DMS53 (cell line): ENCODE measurements at places on chromosomes 12 and 14.

- no peak for DNase-seq
Observed at GRCh38 chr12:2258025-2258424, 205.2 kb downstream of the CACNA1C start.

DNA sequence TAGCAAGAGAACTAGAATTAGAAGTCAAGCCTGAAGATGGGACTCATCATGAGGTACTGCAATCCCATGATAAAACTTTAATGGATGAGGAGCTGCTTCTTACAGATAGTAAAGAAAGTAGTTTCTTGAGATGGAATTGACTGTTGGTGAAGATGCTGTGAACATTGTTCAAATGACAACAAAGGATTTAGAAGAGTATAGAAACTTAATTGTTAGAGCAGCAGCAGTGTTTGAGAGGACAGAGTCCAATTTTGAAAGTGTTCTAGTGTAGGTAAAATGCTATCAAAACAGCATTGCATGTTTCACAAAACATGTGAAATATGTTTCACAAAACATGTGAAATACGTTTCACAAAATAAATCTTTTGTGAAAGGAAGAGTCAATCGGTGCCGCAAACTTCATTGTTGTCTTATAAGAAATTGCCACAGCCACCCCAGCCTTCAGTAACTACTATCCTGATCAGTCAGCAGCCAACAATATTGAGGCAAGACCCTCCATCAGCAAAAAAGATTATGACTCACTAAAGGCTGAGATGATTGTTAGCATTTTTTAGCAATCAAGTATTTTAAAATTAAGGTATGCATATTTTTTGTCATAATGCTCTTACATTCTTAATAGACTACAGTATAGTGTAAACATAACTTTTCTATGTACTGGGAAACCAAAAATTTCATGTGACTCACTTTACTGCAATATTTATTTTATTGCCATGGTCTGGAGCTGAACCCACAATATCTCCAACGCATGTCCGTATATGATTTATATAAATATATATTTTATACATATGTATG lies 173.4 kb upstream of the BMP4 start:
- DNase-seq = no peak

- DNase-seq = peak; percentile 67
Observed at GRCh38 chr12:34033628-34034296, 11.5 kb downstream of the ALG10 start.

GRCh38 chr12:78121969-78122610 lies 291.4 kb downstream of the NAV3 start:
- no peak for DNase-seq

DNA sequence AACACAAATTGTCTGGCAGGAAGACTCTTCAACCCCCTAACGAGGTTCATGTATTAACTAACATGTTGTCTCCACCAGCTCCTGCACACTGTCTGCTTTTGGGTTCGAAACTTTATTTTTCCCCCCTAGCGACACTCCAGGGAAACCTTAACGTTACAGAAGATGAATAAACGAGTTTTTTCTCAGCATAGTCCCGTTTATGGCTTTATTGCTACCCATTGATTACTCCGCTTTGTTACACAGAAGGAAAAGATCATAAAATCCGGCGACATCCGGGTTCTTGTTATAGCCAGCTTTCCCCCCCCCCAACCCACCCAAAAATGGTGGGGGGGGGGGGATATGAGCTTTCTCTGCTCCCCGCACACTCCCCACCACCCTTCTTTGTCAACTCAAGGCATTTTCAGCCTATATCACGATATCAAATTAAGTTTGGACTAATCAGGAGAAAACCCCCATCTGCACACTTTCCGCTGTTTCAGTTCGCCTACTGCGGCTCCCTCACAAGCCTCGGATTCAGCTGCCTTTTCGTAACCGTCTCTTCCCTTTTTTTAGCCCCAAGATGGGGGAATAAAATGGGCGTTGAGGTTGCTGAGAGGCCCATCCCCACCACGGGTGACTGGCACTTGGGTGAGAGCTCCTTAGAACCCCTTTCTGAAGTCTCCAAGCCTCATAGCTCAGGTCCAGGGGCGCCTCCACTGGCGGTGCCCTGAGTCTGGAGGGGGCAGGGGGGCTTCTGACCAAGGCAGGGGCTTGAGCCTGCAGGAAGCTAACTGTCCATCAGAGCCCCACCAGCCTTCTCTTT lies 1.4 kb upstream of the HOXC6 start:
- no peak for DNase-seq

- no peak for DNase-seq
Observed at GRCh38 chr12:98485792-98486340, 29.5 kb upstream of the TMPO start.

DNA sequence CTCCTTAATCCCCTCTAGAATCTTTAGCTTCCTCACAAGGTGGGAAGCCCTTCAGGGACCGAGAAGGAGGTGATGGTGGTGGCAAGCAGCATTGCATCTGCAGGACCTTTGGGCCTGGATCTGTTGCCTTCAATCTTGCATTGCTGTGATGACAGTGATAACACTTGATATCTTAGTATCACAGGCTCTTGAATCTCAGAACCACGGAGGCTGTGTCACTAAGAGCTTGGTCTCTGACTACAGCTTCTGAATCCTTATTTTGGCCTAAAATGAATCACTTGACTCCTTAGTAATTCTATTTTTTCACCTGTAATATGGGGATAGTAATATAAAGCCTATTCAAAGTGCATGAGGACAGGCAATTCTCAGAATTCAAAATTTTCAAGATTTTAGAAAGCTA lies 8.9 kb upstream of the AMN1 start:
- DNase-seq = no peak

- no peak for DNase-seq
Observed at GRCh38 chr14:99744199-99744872, 48.9 kb upstream of the EML1 start.

- no peak for DNase-seq
Observed at GRCh38 chr12:89211456-89211855, 140.8 kb downstream of the DUSP6 start.

DNA sequence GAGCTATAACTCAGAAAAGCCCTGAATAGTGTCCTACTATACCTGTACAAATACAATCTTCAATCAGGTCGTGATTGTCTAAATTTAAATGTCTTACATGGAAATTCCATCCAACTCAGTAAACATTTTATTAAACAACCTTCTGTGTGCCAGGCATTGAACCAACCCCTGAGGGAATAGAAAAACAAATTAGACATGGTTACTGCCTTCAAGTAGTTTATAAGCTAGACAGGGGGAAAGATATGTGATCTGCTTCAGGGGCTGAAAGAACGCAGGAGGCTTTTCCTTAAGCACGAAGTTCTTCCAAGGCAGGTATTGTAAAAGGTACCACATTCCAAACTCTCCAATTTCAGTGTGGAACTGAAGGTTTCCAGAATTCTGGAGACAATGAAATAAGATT lies 39.7 kb upstream of the STAB2 start:
- DNase-seq = no peak

DNA sequence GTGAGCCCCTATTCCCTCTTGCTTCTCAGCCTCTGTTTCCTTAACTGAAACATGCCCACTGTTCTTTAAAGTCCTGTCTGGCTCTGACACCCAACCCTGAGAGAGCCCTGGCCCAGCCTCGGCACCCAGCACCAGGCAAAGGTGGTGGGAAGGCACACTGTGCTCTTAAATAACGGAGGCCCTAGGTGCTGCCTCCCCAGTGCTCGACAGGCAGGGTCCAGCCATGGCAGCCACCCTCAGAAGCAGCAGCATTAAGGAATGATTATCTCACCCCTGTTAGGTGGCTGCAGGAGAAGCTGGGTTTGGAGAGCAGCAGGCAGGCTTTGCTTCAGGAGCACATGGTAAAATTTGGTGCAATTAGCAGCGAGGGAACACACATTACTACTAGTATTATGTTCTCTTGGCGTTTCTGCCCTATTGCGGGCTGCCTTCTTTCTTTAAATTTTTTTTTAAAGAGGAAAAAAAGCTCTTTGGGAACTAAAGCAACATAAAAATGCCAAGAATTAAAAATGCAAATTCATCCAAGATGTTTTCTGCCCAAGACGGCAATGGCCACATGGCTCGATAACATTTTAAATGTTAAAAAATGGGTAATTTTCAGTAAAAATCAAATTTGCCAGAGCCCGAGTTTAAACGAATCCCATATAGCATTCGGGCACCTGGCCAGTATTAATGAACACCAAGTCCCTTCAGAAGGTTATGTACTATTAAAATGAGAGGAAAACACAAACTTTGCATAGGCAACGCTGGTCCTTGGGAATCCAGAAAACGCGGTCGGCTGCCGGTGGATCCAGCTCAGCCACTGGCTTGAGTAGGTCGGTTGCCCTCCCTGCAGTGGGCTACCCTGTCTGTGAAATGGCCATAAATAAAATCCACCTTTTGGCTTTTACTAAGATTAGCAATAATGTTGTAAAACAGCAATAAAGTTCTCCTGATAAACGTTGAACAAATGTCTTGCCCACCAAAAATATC lies 152.2 kb downstream of the BCL11B start:
- DNase-seq = no peak

DNA sequence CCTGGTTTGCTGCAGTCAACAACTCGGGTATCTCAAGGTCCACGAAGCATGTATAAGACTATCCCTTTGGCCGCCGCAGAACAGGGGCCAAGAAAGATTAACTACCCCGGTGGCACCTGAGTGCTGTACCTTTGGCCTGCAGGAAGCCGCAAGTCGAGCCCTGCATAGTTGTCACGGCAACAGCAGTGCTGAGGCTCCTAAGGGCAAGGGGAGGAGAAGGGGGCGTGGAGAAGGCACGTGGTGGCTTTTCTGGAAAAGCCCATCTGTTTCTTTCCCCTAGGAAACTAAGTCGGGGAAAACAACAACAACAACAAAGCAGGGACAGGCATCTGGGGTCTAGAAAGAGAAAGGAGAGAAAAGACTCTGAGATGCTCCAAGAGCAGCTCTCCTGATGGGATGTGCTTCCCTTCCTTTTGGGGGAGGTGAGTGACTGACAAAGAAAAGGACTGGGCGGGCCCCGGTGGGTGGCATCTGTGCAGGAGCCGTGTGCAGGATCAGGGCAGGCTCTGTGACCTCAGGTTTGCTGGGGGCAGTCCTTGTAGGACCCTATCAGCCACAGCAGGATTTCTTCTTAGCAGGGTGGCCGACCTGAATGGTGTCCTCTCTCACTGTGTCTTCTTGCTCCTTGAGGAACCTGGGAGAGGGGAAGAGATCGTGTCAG lies 123.9 kb downstream of the PRMT8 start:
- DNase-seq = peak; percentile 70

DNA sequence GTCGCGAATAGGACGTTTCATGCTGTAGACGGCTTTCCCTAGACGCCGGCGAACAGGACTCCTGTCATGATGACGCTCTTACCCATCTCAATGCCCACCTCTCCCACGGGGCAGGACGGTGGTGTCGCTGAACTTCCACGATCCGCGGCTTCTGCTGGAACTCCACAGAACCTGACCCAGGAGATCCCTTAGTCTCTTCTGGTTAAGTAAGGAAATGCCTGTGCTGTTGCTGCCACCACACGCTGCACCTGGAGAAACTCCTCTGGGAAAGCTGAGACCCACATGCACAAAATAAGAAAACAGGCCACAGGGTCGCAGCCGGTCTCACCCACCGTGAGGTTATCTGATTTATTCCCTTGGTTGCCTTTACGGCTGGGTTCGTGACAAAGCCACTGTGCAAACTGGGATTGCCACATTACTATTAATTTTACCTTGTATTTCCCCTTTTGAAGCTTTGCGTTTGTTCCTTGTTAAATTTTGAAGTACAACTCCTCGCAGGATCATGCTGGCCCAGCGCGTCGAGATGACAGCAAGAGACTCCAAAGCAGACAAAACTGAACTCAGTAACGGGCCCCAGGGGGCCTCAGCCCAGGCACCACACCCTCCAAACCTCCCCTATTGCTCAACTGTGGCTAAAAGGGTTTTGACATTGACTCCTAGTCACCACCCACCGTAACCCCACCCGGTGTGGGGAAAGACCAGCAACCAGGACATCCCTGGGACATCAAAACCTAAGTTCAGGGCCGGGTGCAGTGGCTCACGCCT lies 9.2 kb upstream of the MMP17 start:
- DNase-seq = no peak

- DNase-seq = no peak
Observed at GRCh38 chr12:15933751-15934150, 22.6 kb downstream of the DERA start.

DNA sequence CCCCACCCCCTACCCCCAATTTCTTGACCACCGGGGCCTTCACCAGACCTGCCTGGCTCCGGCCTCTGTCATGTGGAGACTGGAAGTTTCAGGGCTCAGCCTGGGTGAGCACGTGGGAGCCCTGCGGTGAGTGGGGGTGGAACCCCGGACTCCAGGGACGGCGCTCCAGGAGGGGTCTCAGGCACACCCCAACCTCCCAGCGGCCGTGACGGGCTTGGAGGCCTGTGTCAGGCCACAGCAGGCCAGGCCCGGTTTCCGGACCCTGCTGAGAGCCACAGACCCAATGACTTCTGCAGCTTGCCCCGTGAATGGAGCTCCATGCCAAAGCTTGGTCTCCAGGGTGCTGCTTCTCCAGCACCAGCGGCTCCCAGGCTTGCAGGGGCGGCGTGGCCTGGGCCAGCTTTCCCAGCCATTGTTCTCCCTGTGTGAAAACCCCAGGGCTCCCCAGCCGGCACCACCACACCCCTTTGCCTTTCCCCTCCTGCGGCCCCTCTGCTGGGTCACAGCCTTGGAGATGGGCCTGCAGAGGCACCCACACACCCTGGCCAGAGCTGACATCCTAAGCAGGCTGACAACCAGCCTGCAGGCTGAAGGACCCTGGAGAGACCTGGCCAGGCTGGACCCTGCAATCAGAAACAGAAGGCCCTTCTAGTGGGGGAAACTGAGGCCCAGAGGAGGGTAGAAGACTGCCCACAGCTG lies 186.2 kb upstream of the C14orf180 start:
- DNase-seq = no peak

DNA sequence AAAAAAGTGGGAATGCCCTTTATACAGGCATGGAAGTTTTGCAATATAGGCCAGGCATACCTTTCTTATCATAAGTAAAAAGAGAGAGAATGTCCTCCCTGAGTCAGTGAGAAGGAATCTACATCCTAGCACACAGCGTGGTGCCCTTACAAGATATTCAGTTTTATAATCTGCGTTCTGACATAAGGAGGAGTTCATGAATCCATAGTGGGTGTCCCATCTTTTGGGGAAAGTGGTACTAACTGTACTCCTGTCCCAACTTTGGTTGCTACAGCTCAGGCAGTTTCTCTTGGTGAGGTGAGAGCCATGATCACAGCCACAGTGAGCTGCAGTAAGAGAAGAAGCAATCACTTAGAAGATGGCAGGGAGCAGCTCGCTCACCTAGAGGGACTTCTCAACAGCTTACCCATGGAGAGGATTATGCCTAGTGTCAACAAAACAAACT lies 332.9 kb downstream of the BCAT1 start:
- DNase-seq = no peak

DNA sequence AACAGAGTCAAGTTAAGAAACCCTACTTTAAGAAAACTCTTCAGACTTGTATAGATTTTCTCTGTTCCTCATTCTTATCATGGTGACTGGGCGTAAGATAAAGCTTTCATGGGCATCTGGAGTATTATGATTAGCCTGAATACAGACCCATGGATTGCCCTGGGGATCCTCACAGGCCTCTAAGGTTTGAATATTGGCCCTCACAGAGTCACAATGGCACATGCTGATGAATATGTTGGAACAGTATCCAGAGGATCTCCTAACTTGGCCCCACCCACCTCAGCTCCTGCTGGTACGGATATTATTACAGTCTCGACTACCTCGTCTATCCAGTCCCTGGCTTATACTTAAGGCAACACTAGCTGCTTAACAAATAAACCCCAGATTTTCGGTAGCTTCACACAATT lies 8.1 kb downstream of the OSBPL8 start:
- no peak for DNase-seq
